OCI-LY7 (cell line): ENCODE measurements at places on chromosomes 13 and 19. TPM values are rescaled to one million over a fixed set of nuclear protein-coding genes. Genes with fewer than 3 reads are reported as not detected.
A peak's percentile ranks its signal among the peaks of the same experiment; 100 is the strongest.

DNA sequence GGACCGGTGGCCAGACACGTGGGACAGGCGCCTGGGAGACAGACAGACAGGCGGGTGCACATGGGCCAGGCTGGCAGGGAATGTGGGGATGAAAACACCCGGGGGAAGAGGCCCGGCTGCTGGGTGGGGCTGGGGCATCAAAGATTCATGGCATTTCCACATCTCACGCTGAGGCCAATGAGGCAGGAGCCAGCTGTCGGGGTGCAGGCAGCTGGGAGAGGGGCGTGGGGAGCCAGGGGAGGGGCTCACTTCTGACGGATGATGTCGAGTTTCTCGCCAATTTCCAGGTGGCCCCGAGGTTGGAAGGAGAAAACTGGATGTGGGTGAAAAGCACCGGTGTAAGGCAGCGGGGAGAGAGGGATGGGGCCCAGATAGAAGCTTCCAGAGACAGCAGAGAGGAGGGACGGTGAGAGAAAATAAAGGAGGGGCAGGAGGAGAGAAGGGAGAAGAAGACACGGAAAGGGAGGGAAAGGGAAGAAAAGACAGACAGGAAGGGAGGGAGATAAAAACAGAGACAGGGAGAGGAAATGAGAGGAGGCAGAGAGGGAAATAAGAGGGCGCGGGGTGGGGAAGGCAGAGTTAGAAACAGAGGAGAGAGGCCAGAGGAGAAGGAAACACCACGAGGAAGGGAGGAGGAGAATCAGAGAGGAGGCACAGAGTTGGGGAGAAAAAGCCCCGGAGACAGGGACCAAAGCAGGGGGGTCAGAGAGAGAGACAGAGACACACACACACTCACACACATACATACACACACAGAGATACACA is 8.0 kb upstream of the CCER2 start:
- no peak for DNase-seq

GRCh38 chr13:89375839-89376238 is 1704.7 kb downstream of the SLITRK5 start:
- no peak for DNase-seq

- no peak for DNase-seq
Observed at GRCh38 chr19:6242677-6243076, 37.1 kb downstream of the MLLT1 start.

GRCh38 chr19:43697295-43697694 is 18.6 kb upstream of the IRGC start:
- DNase-seq, result no peak

GRCh38 chr19:52778811-52779210 is 7.8 kb downstream of the ZNF600 start:
- DNase-seq, result no peak

GRCh38 chr19:45047188-45047797 is 8.4 kb downstream of the CLASRP start:
- DNase-seq, result peak; percentile 76

DNA sequence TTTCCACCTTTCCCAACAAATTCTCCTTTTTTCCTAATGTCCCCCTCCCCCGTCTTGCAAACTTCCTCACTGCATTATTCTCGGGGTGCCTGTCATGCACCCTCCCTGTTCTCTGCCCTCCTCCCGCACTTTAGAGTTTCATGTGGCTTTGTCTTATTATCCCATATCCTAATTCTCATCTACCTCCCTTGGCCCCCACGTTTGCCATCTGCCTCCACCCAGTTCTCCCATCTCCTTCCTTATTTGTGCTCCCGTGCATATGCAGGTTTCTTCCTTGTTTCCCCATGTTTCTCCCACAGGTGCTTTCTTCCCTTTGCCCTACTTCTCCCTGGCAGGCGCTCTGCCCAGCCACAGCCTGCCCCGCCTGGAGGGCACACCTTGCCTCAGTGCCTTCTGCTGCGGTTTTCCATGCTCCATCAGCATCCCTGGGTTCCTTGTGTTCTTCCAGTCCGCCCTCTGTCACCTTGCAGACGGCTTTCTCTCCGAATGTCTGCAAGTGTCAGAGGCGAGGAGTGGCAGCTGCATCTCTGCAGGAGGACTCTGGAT is 1.5 kb downstream of the SPATA13 start:
- no peak for DNase-seq

DNA sequence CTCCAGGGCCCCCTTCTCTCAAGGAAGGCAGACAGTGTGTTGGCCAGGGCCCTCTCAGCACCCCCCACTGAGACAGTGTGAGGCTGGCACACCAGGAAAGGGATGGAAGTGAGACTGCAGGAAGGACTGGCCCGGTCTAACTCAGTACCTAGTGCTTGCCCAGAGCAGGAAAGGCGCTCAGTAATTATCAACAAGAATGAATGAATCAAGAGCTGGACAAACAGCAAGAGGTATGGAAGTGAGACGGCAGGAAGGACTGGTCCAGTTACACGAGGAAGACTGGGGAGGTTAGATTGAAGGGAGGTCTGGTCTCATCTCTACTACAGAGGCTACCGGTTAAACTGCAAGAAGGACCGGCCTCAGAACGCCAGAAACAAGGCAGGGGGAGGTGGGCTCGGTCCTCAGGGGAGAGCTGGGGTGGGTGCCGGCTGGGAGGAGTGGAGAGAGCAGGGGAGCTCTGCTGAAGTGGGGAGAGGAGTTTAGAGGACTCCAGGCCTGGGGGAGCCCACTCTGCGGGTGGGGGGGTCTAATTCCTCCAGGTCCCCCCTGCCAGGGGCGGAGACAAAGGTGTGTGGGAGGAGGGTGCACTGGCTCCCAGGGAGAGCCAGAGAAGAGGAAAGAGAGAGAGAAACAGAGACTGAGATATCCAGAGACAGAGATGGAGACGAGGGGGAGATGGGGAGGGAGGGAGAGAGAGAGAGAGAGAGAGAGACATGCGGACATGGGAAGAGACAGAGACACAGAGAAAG is 1.1 kb downstream of the SLC8A2 start:
- no peak for DNase-seq

- peak; percentile 24 for DNase-seq
Observed at GRCh38 chr19:45598267-45599001, 3.6 kb downstream of the GPR4 start.

DNA sequence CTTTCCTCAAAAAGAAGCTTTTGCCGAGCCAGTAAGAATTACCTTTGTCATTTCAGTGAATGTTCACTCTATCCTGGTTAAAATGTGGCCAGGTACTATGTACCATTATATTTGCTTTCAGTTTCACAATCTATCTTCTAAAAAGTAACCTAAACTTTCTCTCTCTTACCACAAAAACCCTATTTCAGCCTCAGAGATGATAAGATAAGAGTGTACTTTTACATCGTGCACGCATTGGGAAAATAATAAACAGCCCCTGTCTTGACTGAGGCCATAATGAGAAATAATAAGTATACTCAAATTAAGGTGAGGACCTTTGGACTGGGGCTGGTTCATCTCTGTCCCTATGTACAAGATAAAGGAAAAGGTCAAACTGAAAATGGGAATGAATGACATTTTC is 77.7 kb downstream of the ZNF726 start:
- no peak for DNase-seq

DNA sequence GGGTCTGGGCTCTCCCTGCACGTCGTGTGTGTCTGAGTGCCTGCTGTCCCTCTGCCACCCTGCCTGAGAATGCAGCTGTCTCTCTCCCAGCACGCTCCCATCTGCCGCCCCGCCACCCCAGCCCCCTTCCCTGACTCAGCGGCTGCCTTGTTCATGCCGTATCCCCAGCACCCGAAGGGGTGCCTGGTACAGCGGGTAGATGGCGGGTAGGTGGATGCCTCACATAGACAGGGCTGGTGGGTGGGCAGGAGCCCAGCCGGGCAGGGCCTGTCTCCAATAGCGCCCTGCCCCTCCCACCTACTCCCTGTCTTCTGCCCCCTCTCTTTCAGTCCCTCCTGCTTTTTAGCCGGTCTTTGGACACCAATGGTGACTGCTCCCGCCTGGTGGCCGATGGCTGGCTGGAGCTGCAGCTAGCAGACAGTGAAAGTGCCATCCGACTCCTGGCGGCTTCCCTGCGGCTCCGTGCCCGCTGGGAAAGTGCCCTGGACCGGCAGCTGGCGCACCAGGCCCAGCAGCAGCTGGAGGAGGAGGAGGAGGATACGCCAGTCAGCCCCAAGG is 30.3 kb downstream of the DHX34 start:
- DNase-seq, result no peak

GRCh38 chr13:40640202-40640601 is 26.2 kb downstream of the FOXO1 start:
- no peak for DNase-seq

DNA sequence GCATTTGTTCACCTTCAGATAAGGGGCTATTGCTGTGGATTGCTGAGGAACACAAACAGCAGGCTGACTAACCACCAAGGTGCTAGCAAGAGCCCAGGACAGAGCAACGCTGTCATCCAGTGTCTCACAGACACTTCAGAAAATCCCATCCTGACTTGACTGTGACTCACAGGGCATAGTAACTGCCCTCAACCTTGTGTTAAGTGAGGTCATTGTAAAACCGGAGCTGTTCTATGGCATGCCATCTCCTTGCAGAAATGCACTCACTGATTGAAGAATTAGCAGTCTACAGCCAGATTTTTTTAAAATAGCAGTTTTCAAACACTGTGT is 51.1 kb downstream of the TNFRSF19 start:
- DNase-seq, result no peak

- DNase-seq, result peak; percentile 55
Observed at GRCh38 chr19:15466851-15467733, 2.7 kb upstream of the RASAL3 start.

- no peak for DNase-seq
Observed at GRCh38 chr13:59963383-59963782, 200.3 kb downstream of the DIAPH3 start.

GRCh38 chr13:81917810-81918209 is 1576.9 kb upstream of the SPRY2 start:
- DNase-seq, result no peak

DNA sequence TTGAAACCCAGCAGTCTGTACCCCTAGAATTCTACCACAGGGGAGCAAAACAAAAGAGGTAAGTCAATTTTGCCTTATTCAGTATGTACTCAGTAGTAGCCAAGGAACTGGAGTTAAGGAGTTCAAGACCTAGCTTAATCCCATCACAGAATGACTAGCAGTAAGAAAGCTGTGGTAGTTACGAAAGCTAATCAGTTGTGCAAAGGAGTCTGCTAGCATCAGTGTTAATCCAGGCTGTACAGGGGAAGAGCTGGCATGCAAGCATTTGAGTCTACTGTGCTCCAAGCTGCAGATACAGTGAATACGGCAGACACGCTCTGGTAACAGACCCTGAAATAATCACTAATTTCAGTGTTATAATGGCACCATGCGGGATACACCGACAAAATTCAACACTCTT is 4.7 kb downstream of the DNMT1 start:
- DNase-seq, result no peak

DNA sequence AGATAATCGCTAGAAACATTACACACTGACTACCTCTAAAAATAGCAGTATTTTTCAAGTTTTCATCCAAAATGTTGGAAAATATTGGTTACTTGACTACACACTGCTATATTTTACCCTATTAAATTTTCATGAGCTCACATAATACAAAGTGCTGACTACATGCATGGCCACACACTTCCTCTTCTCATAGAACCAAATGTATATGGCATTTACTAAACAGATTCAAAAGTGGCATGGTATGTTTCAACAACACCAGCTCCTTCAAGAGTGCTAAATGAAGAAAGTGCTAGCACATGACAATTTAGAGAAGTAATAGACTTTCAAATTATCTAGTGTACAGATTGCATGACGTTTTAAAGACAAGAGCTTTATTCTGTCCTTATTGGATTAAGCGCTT is 780.4 kb upstream of the SLITRK6 start:
- DNase-seq, result no peak

DNA sequence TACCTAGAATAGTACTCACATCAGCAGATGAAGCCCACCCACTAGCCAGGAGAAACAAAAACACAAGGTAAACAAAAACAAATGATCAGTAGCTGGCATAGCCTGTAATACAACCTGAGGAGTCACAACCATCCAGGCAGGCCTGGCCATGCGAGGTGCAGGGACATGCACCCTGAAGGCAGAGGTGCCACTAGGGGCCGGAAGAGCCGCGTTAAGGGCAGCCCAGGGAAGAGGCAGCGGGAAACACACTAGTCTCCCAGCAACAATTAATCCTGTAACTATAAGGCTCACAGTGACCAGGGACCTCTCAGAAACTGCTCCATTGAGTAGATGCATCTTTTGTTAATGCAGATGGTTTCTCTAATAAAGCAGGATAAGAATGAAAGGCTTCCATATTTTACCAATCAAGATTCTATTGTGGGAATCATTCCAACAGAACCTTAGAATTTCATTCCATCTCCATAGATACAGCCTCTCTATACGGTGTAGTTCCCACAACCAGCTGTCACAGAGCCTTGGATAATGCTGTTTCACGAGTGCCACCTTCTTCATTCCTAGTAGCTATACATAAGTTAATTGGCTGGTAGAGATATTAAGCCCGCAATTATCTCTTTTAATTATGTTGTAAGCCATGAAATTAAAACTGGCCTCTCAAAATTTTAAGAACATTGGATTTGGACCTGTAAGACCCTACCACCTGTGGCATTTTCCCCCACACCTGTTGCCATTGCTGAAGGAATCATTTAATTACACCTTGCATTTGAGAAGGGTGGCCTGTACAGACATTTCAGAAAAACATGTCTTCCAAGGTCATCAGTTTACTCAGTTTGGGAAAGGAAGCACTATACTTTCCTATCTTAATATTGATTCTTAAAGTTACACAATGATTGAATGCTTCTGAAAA is 28.7 kb downstream of the ANKRD10 start:
- DNase-seq, result no peak

DNA sequence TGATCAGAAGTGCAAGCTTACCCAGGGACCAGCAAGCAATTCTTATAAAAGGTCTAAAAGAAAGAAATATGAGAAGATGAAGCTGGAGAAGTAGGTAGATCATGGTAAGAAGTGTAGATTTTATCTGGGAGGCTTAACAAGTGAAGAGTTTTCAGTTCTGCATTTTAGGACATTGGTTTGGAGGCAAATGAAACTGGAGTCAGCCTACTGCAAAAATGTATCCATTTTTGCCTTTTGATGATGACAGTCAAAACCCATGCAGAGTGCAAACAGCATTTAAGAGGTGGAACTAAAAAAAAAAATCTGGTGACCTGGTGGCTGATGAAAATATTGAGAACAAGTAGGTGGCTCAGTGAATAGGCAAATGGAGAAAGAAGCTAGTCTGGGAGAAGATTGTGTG is 216.9 kb downstream of the DNAJC15 start:
- peak; percentile 60 for DNase-seq

- no peak for DNase-seq
Observed at GRCh38 chr13:28609381-28609780, 49.5 kb upstream of the POMP start.

The ACTL9 gene
- total RNA-seq, result not detected in 2 replicates

The ZNF829 gene
- not detected in 2 replicates for total RNA-seq

The PTGER1 gene
- 0.23 TPM in 1 of 2 replicates, not detected in the other for total RNA-seq

The PLK5 gene
- total RNA-seq, result 0.17 and 0.26 TPM in 2 replicates

The KMT2B gene
- 56.2 and 57.2 TPM in 2 replicates for total RNA-seq

The LRRC63 gene
- not detected in 2 replicates for total RNA-seq

The ZNF154 gene
- not detected in 2 replicates for total RNA-seq

The RANBP3 gene
- total RNA-seq, result 90.2 and 99.9 TPM in 2 replicates
